ENCODE measurements at places on chromosomes 5 and 9. TPM values are rescaled to one million over a fixed set of nuclear protein-coding genes. Genes with fewer than 3 reads are reported as not detected.

- DNase-seq: no peak
Observed at GRCh38 chr9:114696814-114697544, 15.0 kb upstream of the TEX48 start.

DNA sequence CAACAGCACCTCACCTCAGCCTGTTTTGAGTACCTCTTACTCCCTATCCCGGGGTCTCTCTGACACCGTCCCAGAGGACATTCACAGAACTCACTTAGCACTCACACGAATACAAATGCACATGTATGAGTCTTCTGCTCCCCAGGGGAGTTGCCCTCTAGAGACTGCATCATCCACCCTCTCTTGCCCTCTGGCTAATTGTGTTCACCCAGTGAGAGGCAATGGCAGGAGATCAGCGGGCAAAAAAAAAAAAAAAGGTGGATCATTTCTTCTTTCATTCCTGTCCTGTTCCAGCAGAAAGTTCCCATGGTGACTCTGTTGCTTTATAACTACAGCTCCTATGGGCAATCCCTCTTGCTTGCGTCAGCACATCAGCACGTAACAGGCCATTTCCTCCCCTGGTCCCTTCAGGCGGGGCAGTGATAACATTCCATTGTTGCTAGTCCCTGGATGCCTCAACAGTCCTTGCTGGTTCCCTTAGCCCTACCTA is 23.5 kb upstream of the SNX2 start:
- DNase-seq: no peak

DNA sequence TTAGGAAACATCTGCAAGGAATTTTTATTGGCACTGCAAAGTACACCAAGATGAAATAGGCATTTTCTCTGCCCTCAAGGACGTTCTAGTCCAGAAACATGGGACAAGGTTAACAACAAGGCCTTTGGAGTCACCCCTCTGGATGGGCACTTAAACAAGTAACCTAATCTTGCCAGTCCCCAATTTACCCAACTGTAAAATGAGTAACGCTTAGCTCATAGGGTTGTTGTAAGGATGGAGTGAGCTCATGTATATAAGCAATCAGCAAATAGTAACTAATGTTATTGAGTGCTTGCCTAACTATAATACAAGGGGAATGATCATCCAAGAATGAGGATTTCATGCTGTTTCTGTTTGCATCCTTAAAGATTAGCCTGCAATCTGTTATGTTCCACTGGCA is 189.3 kb downstream of the PAPPA start:
- DNase-seq: no peak

The SPACA9 gene
- polyA plus RNA-seq: 8.9 TPM

- DNase-seq: no peak
Observed at GRCh38 chr9:137680444-137681358, 61.9 kb downstream of the EHMT1 start.

The SLC25A2 gene
- polyA plus RNA-seq: not detected

GRCh38 chr5:65462139-65462705 is 19.5 kb downstream of the ADAMTS6 start:
- DNase-seq: no peak

GRCh38 chr5:59420596-59420995 is 472.9 kb downstream of the PDE4D start:
- DNase-seq: no peak

The C9orf43 gene
- 0.89 TPM for polyA plus RNA-seq

The SLCO6A1 gene
- polyA plus RNA-seq: not detected

The IFNA2 gene
- not detected for polyA plus RNA-seq

- DNase-seq: no peak
Observed at GRCh38 chr9:133528001-133528875, 3.5 kb upstream of the MYMK start.

The GRIA1 gene
- 5.8 TPM for polyA plus RNA-seq

- no peak for DNase-seq
Observed at GRCh38 chr9:75120686-75121085, 32.4 kb downstream of the OSTF1 start.

GRCh38 chr9:21413624-21414023 is 4.7 kb downstream of the IFNA8 start:
- DNase-seq: no peak

DNA sequence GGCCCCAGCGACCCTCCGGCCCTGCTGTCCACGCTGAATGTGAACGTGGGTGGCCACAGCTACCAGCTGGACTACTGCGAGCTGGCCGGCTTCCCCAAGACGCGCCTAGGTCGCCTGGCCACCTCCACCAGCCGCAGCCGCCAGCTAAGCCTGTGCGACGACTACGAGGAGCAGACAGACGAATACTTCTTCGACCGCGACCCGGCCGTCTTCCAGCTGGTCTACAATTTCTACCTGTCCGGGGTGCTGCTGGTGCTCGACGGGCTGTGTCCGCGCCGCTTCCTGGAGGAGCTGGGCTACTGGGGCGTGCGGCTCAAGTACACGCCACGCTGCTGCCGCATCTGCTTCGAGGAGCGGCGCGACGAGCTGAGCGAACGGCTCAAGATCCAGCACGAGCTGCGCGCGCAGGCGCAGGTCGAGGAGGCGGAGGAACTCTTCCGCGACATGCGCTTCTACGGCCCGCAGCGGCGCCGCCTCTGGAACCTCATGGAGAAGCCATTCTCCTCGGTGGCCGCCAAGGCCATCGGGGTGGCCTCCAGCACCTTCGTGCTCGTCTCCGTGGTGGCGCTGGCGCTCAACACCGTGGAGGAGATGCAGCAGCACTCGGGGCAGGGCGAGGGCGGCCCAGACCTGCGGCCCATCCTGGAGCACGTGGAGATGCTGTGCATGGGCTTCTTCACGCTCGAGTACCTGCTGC is 839 bp downstream of the KCNV2 start:
- DNase-seq: no peak

The BTNL3 gene
- polyA plus RNA-seq: 0.13 TPM

- no peak for DNase-seq
Observed at GRCh38 chr9:92377876-92378275, 26.5 kb downstream of the OGN start.

DNA sequence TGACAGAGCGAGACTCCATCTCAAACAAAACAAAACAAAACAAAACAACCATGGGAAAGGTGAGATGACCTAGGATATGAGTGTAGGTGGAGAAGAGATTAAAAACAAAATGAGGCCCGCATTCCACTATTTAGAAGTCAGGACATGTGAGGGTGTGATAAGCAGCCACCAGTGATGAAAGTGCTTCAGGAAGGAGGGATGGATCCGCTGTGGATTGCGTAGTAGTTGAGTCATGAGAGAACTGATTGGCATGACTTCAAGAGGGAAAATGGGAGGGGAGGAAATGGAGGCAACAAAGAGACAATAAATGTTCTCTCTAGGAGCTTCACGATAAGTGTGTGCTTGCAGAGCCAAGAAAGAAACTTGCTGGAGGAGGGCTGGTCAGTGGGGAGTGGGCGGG is 367.6 kb downstream of the ARL15 start:
- no peak for DNase-seq

The WDR31 gene
- polyA plus RNA-seq: 6.2 TPM

The NMUR2 gene
- not detected for polyA plus RNA-seq

- no peak for DNase-seq
Observed at GRCh38 chr9:3541206-3541605, 15.4 kb upstream of the RFX3 start.

DNA sequence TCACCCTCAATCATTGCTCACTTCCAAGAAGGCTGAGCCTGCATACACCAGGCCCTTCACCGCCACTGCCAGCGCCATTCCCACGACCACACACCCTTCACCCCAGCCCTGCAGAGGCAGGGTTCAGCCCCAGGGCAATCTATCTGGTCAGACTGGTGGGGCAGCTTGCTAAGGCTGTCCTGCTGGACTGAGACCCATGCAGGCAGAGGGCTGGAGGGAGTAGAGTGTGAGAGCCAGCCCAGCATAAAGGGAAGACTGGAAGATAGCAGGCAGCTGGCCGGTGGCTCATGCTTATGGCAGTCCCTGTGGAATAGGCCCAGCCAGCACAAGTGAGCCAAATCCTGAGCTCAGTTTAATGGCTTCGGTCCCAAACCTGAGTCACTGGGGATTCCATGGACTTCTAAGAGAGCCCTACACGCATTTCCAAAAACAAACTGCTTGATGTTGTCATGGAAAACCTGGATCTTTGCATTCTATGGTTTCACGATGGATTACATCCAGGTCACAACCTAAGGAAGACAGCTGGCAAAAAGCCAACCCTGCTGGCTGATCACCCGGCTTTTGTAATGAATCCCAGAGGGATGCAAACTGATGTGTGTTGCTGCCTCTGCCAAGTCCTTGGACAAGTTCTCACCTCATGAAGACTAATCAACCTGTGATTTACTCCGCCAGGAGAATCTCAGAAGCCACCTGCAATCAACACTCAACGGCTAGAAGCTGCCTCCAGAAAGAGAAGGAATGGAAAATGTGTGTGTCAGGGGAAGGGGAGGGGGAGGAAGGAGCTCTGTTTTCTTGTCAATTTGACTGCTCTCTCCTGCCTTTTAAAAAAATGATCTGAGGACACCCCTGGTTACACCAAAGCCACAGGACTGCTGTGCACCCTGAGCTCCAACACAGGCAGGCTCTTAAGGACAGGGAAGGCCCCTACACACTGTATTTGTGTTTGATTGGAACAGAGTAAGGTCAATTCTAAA is 143.6 kb downstream of the LHFPL2 start:
- peak; percentile 77 for DNase-seq

The THBS4 gene
- polyA plus RNA-seq: 13.9 TPM

DNA sequence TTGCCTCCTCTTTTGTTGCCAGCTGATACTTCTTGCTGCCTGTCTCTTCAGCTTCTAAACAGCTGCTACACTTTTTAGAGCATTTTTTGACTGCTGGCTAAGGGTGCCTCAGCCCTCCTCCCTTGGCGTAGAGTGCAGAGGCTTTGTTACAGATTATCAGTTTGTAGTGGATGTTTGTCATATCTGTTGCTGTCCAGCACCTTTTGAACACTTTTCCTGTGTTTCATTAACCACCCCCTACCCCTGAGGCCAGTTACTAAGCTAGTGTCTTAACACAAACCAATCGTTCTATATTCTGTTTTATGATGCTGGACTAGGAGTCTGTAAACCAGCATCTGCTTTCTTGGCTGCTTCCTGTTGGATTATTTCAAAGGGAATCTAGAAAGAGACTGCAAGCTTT is 441.5 kb downstream of the DNAH5 start:
- DNase-seq: no peak

DNA sequence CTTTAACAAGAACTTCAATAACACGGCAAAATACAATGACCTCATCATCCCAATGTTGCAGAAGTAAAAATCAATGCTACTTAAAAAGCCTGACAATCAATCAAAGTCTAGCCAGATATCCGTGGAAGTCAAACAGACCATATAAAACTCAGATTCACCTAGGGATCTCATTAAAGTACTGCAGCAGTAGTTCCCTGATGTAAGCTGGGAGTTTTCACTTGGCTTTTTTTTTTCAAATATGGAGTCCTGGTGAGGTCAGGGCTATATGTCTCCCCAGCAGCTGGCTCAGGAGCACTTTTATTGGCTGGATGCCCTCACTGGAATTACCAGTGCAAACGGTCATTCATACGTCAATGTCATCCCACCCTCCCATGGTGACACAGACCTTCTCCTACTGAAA is 220.6 kb upstream of the SLC30A5 start:
- no peak for DNase-seq

The SLC24A2 gene
- polyA plus RNA-seq: 0.18 TPM

The ZNF608 gene
- polyA plus RNA-seq: 58.8 TPM

DNA sequence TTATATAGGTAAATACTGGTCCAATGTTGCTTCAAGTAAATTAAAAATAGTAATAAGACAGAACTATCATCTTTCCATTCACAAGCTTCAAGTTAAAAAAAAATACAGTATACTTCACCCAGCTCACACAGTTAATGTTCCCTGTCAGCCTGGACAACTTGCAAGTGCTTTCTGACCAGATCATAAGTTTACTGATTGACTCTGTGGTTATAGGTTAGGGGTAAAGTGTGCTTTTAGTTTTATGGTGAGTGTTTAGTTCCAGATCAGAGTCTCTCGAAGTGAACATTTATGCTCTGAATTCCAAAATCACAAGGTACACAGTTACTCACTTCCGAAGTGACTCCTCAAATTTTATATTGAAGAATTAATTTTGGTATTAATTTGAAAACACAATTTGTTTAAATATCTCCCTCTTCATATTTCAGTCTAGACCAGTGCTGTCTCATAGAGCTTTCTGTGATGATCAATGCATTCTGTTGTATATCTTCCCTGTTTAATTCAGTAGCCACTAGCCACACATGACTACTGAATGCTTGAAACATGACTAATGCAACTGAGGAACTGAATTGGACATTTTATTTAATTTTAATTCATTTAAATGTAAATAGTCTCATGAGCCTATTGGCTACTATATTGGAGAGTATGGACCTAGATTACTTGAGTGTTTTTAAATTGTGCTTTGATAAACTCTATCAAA is 90.7 kb downstream of the MEF2C start:
- DNase-seq: no peak

- DNase-seq: no peak
Observed at GRCh38 chr5:167147879-167148278, 1143.6 kb upstream of the WWC1 start.

DNA sequence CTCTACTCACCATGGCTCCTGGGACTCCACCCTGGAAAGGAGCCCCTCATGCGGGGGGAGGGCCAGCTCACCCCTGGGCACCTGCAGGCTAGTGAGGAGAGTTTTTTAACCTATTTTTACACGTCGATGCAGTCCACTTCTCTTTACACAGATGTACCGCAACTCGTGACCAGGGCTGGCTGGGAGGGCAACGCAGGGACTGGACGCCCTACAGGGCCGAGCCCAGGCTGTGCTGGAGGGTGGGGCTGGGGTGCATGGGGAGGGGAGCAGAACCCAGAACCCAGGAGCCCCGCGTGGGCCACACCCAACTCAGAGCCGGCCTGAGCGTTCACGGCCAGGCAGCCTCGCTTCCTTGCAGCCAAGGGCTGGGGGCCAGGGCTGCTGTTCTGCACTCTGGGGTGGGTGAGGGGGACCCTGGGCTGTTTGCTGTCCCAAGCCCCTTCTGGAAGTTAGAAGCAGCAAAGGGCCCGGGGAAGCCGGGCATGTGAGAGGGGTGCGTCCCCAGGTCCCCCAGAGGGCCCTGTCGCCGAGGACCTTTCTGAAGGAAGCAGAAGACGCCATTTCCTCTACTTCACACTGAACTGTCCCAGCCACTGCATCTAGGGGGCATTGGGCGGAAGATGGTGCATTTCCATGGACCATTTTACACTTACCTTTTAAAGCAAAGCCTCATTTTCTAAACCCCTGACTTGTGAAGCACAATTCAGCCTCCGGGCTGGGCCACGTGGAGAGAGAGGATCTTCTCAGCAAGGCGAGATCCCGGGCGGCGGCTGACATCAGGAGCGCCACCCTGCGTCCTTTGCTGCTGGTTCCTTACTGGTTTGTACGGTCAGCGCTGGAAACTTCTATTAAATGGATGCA is 90.5 kb downstream of the KCNT1 start:
- no peak for DNase-seq

- no peak for DNase-seq
Observed at GRCh38 chr9:23321049-23321448, 505.0 kb downstream of the ELAVL2 start.

The GFI1B gene
- polyA plus RNA-seq: 0.94 TPM

The CDC20B gene
- polyA plus RNA-seq: 0.95 TPM

DNA sequence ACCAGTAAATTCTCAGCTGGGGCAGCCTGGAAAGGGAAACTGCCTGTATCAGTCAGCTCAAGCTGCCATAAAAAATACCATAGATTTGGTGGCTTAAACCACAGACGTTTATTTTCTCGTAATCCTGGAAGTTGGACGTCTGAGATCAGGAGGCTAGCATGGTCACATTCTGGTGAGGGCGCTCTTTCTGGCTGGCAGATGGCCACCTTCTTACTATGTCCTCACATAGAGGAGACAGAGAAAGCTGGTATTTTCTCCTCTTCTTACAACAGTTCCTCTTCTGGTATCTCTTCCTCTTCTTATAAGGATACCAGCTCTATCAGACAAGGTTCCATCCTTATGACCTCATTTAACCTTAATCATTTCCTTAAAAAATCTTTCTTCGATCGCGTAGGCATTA is 50.5 kb upstream of the RFX3 start:
- no peak for DNase-seq
